Osteoblast (primary cell): ENCODE measurements at places on chromosomes 12 and 14.
A peak's percentile ranks its signal among the peaks of the same experiment; 100 is the strongest.

GRCh38 chr14:96047101-96047500 lies 7.9 kb downstream of the C14orf132 start:
- no peak for DNase-seq

DNA sequence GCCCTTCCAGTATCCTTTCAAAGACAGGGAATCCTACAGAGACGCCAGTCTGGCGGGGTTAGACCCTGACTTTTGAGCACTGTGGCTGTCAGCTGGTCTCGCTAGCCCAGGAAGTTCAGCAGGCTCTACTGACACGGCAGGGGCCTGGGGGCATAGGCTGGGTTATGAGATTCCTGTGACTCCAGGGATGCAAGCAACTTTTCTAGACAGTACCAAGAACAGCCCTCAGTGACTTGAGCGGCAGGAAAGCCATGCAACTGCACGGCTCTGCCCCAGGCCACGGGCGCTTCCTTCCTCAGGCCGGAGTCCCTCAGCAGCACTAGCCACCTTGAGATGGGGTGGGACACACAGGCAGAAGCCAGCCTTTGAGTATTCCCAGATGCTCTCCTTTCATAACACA lies 5.1 kb upstream of the SIVA1 start:
- peak; percentile 69 for DNase-seq

GRCh38 chr12:89103831-89104230 lies 248.5 kb downstream of the DUSP6 start:
- no peak for DNase-seq

DNA sequence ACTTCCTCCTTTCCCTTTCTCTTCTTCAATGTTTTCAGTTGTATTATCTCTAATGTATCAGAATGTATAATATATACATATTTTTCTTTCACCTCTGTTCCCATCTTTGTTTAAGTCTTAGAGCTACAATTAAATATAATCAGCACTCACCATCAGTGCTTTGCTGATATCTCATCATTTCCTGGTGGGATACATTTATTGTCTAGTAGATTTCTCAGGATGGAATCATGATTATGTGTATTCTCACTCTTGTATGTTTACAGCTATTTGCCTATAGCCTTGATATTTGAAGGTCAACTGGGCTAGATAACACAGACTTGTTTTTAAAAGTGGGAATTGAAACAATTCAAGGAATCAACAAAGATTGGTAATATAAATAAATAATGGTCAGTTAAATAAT lies 124.9 kb upstream of the EEA1 start:
- DNase-seq, result no peak

DNA sequence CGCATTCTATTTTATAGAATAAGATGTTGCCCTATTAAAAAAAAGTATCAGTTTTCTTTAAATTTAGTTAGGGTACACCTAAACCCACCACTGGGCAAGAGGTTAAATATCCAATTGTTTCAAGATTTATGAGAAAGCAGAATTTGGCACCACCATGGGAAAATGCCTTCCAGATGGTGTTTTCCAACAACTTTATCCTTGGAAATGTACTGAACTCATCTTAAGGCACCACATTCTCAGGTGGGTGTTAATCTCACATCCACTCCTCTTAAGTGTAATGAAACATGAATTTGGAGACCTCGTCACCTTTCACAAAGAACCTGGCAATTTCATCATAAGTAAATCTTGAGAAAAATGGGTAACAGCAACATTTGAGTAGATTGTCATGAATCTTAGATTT lies 13.1 kb downstream of the CBX5 start:
- no peak for DNase-seq

GRCh38 chr12:46480724-46481123 lies 108.2 kb upstream of the SLC38A2 start:
- no peak for DNase-seq
